Ovary (tissue), 10 donors: ENCODE measurements at places on chromosomes 2 and 18.

GRCh38 chr18:50973367-50974126 is 5.7 kb downstream of the ELAC1 start:
- DNase-seq: no peak

GRCh38 chr2:119693567-119693966 is 14.6 kb downstream of the TMEM177 start:
- no peak for DNase-seq

DNA sequence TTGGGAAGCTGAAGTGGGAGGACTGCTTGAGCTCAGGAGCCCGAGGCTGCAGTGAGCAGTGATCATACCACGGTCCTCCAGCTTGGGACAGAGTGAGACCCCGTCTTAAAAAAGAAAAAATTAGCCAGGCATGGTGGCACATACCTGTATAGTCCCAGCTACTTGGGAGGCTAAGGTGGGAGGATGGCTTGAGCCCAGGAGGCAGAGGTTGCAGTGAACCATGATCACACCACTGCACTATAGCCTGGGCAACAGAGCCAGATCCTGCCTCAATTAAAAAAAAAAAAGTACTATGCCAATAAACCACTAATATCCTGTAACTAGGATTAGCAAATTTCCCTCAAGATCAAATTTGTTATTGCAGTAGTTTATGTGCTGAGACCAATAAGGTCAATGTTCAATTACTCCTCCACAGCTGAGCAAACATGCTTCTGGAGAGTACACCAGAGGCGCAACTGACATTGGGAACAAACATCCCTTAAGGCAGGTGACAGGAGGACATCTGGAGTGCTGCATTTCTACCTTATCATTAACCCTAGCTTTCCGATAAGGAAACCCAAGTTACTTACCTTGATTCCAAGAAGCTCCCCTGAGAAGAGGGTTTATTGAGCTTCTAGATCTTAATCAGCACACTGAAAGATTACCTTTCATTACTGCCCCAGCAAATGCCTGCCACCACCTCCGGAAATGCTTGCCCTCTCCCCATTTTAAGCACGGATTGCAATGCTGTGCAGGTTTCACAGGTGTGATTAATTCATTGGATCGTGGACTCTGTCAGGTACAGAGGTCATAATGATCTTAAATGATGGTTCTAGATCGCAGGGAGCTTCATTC is 26.2 kb downstream of the MGAT4A start:
- DNase-seq: no peak

GRCh38 chr18:35131387-35132020 is 90.3 kb downstream of the MAPRE2 start:
- DNase-seq: no peak

- DNase-seq: no peak
Measured at GRCh38 chr2:185608799-185609198, 129.8 kb upstream of the FSIP2 start.

DNA sequence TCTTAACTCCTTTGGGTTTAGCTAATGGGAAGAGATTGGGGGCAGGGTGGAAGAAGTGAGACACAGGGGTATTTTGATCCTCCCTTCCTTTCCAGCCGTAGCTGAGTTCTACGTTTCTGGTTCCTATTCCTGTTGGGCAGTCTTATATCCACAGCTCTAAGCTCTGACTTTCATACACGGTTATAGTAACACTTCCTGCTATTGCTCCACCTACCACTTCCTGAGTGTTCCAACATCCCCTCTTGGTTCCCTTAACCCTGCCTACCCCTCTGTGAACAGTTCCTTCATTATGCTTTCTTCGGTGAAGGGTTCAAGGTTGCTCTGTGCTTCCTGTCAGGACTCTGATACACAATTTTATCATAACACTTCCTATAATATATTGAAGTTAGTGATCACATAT is 205.1 kb downstream of the DNAH7 start:
- no peak for DNase-seq

GRCh38 chr18:3710712-3711301 is 260.8 kb downstream of the TGIF1 start:
- no peak for DNase-seq

DNA sequence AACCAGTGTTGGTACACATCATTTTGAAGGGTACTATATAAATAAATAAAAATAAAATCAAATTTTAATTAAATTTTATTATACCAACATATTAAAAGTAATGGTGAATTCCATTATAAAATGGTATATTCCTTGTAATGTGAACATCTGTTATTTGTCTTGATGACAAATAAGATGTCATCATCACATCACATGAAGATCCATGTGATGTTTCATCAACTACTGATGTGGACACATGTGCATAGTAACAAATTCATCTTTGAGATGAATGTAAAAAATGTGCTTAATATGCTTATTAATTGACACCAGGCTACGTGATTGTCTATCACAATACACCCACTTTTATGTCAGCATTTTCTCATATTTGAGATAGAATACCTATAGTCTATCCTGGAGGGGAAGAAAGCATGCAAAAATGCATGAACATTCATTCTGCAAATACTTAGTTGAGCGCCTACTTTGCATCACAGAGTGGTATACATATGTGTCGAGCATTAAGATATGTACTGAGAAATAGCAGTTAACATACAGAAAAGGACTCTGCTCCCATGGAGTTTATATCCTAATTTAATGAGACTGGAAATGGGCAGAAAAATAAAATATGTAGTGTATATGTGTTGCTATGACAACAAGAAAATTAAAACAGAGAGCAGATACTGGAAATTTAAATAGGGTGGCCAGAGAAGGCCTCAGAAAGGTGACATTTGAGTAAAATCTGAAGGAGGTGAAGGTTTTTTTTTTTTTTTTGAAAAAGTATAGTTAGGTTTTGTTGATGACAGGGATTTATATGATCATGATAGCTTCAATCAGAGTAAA is 281.1 kb downstream of the ARHGAP15 start:
- no peak for DNase-seq

- no peak for DNase-seq
Measured at GRCh38 chr2:99485824-99486223, 4.0 kb downstream of the REV1 start.

DNA sequence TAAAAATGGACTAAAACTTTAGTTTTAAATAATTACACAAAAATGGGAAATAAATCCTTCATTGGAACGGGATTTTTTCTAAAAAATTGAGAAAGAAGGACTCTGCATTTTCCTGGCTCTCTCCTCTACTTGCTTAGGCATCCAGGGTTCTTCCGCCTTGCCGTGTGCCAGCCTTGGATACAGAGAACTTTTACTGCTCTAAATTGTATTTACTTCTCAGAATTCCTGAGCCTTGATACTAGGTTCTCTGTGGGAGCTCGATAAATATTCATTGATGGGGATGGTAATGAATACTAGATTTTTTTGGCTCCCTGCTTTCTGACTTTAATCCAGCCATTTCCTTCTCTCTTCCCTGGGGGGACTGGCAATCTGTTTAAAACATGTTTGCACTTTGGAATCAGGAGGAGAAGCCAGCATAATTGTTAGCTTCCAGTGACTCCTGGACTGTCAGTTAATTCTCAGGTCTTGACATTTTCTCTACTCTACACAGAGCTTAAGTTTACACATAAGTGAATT is 746.1 kb upstream of the LRRTM1 start:
- DNase-seq: no peak

DNA sequence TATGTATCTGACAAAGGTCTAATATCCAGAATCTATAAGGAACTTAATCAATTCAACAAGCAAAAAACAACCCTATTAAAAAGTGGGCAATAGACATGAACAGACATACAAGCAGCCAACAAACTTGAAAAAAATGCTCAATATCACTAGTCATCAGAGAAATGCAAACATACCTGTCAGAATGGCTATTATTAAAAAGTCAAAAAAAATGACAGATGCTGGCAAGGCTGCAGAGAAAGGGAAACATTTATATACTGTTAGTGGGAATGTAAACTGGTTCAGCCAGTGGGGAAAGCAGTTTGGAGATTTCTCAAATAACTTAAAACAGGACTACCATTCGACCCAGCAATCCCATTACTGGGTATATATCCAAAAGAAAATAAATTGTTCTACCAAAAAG is 21.6 kb downstream of the SESTD1 start:
- DNase-seq: no peak

- no peak for DNase-seq
Measured at GRCh38 chr2:149787206-149787605, 199.6 kb upstream of the MMADHC start.

DNA sequence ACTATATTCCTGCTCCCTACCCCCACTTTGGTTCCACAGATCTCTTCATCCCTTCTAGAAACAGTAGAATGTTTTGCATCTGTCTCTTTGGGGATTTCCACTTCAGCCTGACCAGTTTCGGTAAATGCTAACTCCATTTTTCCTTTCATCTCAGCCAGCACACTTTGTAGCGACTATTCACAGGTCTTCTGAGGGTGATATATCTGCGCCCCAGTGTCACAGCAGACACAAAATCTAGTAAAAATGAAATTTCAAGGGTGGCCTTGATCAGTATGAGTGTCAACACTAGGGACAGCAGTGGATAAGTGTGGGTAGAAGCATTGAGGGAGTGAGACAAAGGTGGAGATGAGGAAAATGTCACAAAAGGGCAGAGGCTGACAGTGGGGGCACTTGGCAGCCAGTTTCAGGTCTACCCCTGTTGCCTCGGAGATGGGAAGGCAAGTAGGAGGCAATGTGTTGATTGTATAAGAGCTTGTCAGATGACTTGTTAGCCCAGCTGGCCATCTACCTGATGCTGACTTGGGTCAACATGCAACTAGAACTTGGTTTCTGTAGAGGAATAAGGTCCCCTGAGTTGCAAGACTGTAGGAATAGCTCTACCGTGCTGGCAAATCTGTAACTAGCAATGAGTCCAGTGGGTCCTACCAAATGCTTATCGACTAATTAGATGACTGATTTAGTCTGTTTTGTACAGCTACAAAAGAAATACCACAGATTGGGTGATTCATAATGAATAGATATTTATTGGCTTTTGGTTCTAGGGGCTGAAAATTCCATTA is 60.7 kb downstream of the CXCR4 start:
- DNase-seq: no peak

GRCh38 chr2:104620801-104621200 is 233.1 kb upstream of the POU3F3 start:
- DNase-seq: no peak
